ENCODE measurements at places on chromosomes 11 and 22. TPM values are rescaled to one million over a fixed set of nuclear protein-coding genes. Genes with fewer than 3 reads are reported as not detected.

- no peaks in the 10 kb centered on the region for H3K36me3 ChIP-seq
- no peak overlapping the region for H3K27ac ChIP-seq
Measured at GRCh38 chr22:44624689-44625420, 77.1 kb upstream of the PRR5 start.

DNA sequence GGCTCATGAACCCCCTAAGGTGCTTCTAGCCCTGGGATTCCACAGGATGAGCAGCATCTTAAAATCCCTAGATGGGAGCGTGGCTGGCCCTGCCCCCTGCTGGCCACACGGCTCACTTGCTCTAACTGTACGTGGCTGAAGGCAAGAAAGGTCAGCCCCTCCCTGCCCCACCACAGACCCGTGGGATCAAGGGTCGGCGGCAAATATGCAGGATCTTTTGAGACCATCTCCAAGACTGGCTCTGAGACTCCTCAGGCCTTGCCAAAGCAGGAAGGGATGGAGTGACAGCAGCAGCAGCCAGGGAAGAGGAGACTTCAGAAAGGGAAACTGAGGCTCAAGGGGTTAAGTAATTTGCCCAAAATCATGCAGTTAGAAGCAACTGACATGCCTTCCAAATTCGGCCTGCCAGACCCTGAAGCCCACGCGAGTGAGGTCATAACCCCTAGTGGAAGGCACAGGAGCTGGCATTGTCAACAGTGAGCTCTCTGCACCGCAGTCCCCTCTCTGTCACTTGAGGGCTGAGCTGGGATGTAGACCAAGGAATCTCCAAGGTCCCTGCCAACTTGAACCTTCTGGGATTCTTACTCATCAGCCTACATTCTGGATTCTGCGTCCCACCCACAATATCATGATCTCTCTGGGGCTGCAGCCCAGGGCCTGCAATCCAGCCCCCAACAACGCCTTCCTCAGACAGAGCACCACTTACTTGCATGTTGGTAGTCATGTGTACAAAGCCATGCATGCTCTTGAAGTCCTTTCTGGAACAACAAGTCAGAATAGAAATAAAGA, 31.4 kb downstream of the CREB3L1 start:
- H3K4me3 ChIP-seq, result no peak overlapping the region
- no peaks in the 10 kb centered on the region for H3K27me3 ChIP-seq
- H3K36me3 ChIP-seq, result no peaks in the 10 kb centered on the region
- peak; percentile 95 for DNase-seq
- H3K4me1 ChIP-seq, result peaks cover 10% of the 10 kb centered on the region
- no peak overlapping the region for H3K27ac ChIP-seq

GRCh38 chr11:89015614-89016013, 50.2 kb downstream of the GRM5 start:
- no peaks in the 10 kb centered on the region for H3K36me3 ChIP-seq
- H3K4me1 ChIP-seq, result no peaks in the 10 kb centered on the region
- no peaks in the 10 kb centered on the region for H3K27me3 ChIP-seq
- H3K27ac ChIP-seq, result no peak overlapping the region
- H3K4me3 ChIP-seq, result no peak overlapping the region

TSSK2 gene
- total RNA-seq, result not detected

KCNJ5 gene
- 0.83 TPM for total RNA-seq

C22orf42 gene
- not detected for total RNA-seq
